ENCODE measurements at places on chromosomes 1 and 21.

- peak; percentile 64 for DNase-seq
Observed at GRCh38 chr1:200139661-200140250, 112.2 kb downstream of the NR5A2 start.

- no peak for DNase-seq
Observed at GRCh38 chr21:44998621-44999427, 59.0 kb downstream of the SLX9 start.

- DNase-seq: no peak
Observed at GRCh38 chr21:36893581-36893980, 72.9 kb downstream of the HLCS start.

DNA sequence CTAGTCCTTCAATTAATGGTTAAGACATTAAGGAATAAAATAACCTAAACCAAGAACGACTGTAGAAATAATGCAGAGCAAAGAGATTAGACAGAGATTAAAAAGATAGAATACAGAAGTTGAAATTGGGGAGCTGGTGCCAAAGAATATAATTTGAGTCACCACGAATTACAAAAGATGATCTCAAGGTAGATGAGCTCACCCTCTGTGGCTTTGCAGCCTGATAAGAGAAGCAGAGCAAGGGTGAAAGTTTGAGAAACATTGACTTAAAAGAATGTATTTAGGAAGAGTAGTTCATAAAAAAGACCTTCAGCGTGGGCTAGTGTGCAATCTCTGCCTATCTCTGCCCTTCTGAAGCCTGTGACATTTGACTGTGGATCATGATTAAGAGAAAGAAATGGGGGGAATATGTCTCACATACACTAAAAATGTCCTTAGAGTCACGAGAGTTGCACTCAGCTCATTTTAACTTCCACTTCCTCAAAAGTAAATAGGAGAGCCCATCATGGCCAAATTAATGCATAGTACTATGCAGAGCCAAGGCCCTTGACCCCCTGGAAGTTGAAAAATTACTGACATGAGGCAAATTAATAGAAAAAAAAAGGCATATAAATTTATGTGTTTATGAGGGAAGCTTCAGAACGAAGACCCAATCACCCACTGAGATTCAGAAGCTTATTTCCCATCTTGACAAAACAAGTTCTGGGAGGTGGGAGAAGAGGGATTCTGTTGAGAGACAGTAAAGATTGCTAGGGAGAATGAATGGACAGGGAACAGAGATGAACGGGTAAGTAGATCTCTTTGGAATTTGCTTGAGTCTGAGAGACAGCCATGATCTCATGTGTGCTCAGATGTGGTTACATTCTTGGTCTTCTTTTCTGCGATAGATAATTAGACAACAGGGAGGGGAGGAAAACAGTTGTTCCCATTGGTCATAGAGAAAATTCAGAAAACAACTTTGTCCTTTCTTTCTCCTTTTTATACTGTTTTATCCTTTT, 395.4 kb upstream of the LRRC7 start:
- peak; percentile 44 for DNase-seq

- no peak for DNase-seq
Observed at GRCh38 chr1:63082766-63083165, 239.6 kb upstream of the FOXD3 start.

- peak; percentile 5 for DNase-seq
Observed at GRCh38 chr1:50697440-50698421, 262.3 kb downstream of the FAF1 start.

GRCh38 chr1:203112475-203112874, 15.1 kb upstream of the ADORA1 start:
- no peak for DNase-seq

- peak; percentile 72 for DNase-seq
Observed at GRCh38 chr21:44820851-44821250, 3.0 kb upstream of the SUMO3 start.

GRCh38 chr1:162056043-162056442, 13.4 kb upstream of the NOS1AP start:
- DNase-seq: peak; percentile 73

DNA sequence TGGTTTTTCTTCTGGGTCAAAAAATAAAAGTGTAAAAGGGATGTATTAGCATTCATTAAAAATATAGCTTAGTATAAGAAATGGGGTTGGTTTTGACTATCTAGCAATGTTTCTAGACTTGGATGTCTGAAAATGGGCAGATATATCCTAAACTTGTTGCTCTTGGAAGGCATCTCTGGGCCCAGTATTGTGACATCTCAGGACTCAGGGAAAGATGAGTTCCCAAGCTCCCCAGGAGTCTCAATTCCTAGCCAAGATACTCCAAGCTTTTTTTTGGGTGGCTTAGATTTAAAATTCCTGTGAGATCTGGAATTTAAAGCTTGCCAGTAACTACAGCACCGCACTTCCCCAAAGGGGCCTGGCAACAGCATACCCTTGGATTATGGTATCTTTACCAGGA, 11.5 kb upstream of the HSD17B7 start:
- no peak for DNase-seq

- DNase-seq: peak; percentile 25
Observed at GRCh38 chr1:160954158-160955104, at the start of gene ITLN2. Gene ITLN2, minus strand, starts transcription at chr1:160954809. Its CDS starts 68 bp downstream, at chr1:160954741.

DNA sequence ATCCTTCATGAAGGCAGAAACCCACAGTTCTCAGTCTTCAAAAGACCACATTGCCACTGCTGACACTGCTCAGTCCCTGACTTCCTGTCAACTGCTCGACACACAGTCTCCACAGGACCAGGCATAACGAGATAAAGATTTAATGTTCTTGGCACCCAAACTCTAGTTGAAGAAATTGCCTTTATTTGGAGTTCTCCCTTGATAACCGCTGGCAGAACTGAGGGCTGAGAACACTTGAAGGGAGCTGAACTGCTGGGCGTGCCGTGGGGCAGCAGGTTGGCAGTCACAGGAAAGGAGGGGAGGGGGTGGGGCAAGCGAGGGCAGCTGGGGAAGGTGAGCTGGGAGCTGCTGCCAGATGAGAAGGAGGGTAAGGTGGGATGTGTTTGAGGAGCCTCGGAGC, 15.9 kb downstream of the HENMT1 start:
- no peak for DNase-seq

GRCh38 chr21:43308101-43308814, 118.7 kb downstream of the SIK1 start:
- no peak for DNase-seq

Data from fibroblast of skin of back (primary cell).